ENCODE measurements at places on chromosomes 4 and X. TPM values are rescaled to one million over a fixed set of nuclear protein-coding genes. Genes with fewer than 3 reads are reported as not detected.

MAGEB6 gene
- total RNA-seq = not detected

PHEX gene
- total RNA-seq = 0.98 TPM

TMEM164 gene
- total RNA-seq = 22.2 TPM

TBL1X gene
- 19.3 TPM for total RNA-seq

NOX1 gene
- total RNA-seq = not detected

CNKSR2 gene
- under 0.01 TPM for total RNA-seq

NUDT11 gene
- 2.4 TPM for total RNA-seq

MAGEA12 gene
- total RNA-seq = not detected

PPEF2 gene
- total RNA-seq = not detected

FAM9B gene
- not detected for total RNA-seq

PFKFB1 gene
- total RNA-seq = 0.10 TPM

FAM9C gene
- not detected for total RNA-seq

GABRE gene
- 36.3 TPM for total RNA-seq

DRD5 gene
- not detected for total RNA-seq

AFM gene
- total RNA-seq = not detected

SYTL4 gene
- 8.8 TPM for total RNA-seq

DOK7 gene
- not detected for total RNA-seq

ACTRT1 gene
- total RNA-seq = not detected

BMP2K gene
- 131 TPM for total RNA-seq

LPAR4 gene
- not detected for total RNA-seq

HEPH gene
- total RNA-seq = 1.3 TPM

XAGE5 gene
- not detected for total RNA-seq

STATH gene
- not detected for total RNA-seq

P2RY8 gene
- not detected for total RNA-seq

PRRG3 gene
- total RNA-seq = not detected

UGT2A1 gene
- 0.33 TPM for total RNA-seq

SRPX gene
- total RNA-seq = 108 TPM

NLRP2B gene
- total RNA-seq = under 0.01 TPM

PDGFRA gene
- total RNA-seq = 1.2 TPM

UBL4A gene
- 39.9 TPM for total RNA-seq

TBX22 gene
- total RNA-seq = not detected

PLAC8 gene
- total RNA-seq = 2.5 TPM

WFS1 gene
- 47.9 TPM for total RNA-seq

PTTG2 gene
- not detected for total RNA-seq

DMP1 gene
- total RNA-seq = not detected

GPR119 gene
- not detected for total RNA-seq

NLGN4X gene
- not detected for total RNA-seq

CXCL8 gene
- total RNA-seq = 175 TPM

MAGEA8 gene
- total RNA-seq = not detected

SLC10A3 gene
- 33.6 TPM for total RNA-seq

CYLC1 gene
- not detected for total RNA-seq

RHOH gene
- total RNA-seq = 0.57 TPM

CITED1 gene
- not detected for total RNA-seq

SRPX2 gene
- 39.4 TPM for total RNA-seq

KDR gene
- 524 TPM for total RNA-seq

All from vein endothelial cell (primary cell).